Uterine smooth muscle cell (primary cell): ENCODE measurements at places on chromosomes 11 and 22. TPM values are rescaled to one million over a fixed set of nuclear protein-coding genes. Genes with fewer than 3 reads are reported as not detected.

MN1 gene
- total RNA-seq = under 0.01 and 0.11 TPM in 2 replicates

MMP8 gene
- total RNA-seq = 0.11 TPM in 1 of 2 replicates, not detected in the other

GAS2 gene
- total RNA-seq = 1.4 and 1.6 TPM in 2 replicates

SHANK3 gene
- 0.22 and 0.50 TPM in 2 replicates for total RNA-seq

VPREB1 gene
- total RNA-seq = not detected in 2 replicates

MRGPRD gene
- not detected in 2 replicates for total RNA-seq

MARK2 gene
- total RNA-seq = 7.2 and 8.2 TPM in 2 replicates

SMTNL1 gene
- not detected in 2 replicates for total RNA-seq
